Posterior vena cava (tissue), 2 donors: ENCODE measurements at places on chromosomes 1 and 21. TPM values are rescaled to one million over a fixed set of nuclear protein-coding genes. Genes with fewer than 3 reads are reported as not detected.
A peak's percentile ranks its signal among the peaks of the same experiment; 100 is the strongest.

- no peak for DNase-seq
These were observed 31.6 kb downstream of the IGSF5 start for GRCh38 chr21:39776589-39776988.

DNA sequence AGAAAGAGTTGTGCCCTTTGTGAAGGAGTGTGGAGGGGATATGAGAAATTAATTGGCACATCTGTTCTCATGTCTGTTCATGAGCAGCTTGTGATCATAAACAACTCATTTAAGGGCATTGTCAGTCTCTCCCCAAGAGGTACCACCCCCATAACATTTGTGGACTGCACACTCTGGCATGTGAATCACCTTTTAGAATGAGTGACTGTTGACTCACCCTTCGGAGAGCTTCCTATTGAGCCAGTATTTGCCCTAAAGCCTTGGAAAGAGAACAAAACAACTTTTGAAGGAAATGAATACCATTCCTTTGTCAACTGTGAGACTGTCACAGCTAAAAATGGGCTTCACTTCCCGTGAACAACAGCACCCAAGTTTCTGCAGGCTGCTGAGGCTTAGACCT, 27.5 kb upstream of the MYSM1 start:
- DNase-seq = no peak

DNA sequence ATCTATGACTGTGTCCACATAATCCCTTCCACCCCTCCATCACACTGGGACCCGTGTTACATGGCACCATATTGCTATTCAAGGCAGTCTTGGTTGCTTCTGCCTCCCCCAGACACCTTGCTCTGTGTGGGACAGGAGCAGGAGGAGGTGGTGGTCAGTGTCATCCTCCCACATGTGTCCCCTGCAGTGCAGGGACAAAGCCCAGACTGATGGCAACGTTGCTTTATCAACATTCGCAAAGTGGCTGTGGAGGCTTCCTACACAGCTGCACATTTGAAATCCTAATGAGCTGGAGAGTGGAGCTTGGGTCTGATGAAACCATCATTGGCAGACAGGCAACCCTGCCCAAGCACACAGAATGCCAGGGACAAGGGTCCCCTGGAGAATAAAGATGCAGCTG, 26.2 kb downstream of the TRIM67 start:
- DNase-seq = peak; percentile 57

DNA sequence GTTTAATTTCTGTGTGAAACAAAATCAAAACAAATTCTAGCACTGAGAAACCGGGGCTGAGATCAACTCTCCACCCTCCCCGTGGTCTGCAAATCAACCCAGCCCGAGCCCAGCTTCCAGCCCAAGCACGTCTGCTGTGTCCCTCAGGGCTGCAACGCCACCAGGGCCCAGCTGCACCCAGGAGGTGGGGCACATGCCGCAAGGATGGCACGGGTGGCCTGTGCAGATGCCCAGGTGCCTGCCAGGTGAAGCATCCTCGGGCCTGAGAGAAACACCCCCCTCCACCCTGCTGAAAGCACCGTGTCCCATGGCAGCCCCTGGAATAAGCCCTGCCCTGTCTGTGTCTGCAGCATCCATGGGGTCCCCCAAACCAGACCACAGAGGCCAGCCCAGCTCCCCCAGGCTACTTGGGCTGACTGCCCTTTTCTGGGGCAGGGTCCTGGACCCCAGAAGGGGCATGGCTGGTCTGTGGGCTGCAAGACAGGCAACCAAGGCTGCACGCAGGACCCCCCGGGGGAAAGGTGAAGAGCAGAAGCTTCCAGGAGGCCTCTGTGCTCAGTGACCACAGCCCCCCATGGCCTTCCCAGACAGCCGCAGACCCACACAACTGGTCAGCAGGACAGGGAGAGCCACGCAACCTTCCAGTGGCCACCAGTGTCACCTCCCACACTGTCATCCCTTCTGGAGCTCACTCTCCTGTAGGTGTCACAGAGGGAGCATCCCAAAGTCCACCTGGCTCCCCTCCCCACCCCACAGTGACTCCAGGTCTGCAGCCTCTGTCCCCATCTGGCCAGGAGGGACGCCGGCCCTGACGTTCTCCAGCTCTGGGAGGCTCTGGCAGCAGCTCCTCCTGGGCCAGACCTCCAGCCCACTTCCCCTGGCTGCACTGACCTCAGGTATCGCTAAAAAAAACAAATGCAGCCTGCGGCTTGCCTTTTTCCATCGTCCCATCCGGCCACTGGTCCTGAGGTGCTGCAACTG, 7.7 kb downstream of the WNT9A start:
- peak; percentile 76 for DNase-seq

- DNase-seq = no peak
These were observed 49.0 kb downstream of the CACHD1 start for GRCh38 chr1:64518692-64519481.

GRCh38 chr1:107098961-107099360, 41.9 kb upstream of the NTNG1 start:
- no peak for DNase-seq

GRCh38 chr1:53728702-53729455, 10.1 kb downstream of the GLIS1 start:
- DNase-seq = no peak

RAD54L gene
- total RNA-seq = 0.60 TPM

DNA sequence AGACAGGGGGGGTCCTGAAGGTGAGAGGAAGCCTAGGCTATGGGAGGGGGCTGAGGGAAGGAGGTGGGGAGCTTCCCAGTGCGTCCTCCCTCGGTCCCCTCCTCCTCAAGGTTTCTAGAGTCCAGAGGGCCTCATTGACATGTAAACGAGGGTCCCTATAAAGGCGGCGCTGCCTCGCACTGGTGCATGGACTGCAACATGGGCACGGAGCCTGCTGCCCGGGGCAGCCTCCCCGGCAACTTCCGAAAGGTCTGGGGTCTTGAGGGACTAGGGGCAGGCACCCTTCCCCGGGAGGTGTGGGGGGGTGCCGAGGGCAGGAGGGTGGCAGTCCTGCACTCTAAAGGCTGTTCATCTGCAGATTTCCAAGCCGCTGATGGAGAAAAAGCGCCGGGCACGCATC, at the start of gene HES3:
HES3 (plus strand) TSS at position 187 of the 400 bp plus-strand sequence; CDS start at position 374, 187 bp downstream.
- DNase-seq = no peak
